ENCODE measurements at places on chromosomes 4 and X.

DNA sequence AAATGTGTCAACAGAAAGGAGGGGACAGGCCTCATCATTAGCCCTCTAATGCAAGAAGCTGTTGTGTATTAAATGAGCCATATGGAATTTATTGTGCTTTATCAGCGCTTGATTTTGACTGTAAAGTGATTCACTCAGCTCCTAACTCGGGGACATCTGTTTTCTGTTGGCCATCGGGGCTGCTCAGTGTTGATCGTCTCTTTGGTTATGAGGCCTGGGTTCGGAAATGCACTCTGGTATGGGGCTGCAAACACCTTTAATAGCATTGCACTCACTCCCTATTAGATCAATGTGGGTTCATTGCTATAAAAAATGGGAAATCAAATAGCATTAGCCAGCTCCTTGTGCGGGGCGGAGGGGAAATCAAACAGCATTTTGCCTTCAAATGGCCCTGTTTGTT is 6.4 kb downstream of the ARX start:
- no peak for DNase-seq

- no peak for DNase-seq
These were observed 1263.6 kb downstream of the C4orf33 start for GRCh38 chr4:130359542-130359941.

GRCh38 chrX:1397001-1397400 is 5.1 kb upstream of the SLC25A6 start:
- DNase-seq: no peak

DNA sequence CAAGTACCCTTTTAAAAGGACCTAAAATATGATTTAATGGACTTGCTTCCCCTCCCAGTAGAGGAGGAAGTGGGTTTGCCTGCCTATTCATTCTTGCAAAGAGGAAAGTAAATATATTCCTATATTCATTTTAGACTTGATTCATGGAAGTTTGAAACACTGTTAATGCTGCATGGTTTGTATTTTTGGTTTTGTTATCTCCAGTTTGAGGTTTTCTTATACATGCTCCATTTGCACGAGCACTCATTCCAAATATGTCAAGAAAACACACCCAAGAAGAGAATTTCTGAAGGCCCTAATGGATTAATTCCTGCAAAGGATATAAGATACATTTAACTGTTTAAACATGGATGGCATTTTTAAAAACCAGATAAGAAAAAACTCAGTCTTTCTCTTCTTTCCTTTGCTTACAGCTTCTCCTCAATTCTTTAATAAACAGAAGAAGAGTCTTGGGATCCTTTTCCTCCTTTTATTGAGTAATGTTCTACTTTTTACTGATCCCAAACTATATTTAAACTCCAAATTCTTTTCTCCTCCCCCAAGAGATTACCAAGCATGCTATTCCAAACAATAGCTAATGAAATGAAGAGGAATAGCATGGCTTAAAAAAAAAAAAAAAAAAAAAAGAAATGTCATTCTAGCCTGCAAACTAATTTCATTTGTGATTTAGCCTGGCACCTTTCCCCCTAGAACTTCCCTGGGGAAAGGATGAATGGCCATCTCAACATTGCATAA is 54.6 kb upstream of the LDB2 start:
- DNase-seq: no peak

- no peak for DNase-seq
These were observed 11.2 kb downstream of the FHDC1 start for GRCh38 chr4:152947311-152947710.

DNA sequence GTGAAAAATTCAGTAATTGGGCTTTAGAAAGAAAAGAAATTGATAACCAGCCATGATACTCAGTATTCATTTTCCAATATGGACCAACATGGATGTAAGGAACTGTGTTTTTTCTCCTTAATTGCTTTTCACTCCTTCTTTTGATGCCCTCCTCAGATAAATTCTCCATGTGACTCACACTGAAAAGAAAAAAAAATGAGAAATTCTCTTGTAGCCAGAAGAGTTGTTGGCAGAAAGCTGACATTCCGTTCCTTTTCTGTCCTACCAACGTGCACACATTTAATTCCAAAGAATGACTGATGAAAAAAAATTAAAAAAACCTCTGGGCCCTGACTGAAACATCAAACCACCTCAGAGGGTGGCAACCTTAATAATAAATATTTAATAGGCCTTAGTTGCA is 153.1 kb downstream of the AMELX start:
- no peak for DNase-seq

GRCh38 chr4:174284487-174284886 is 776 bp downstream of the CEP44 start:
- no peak for DNase-seq

GRCh38 chrX:141405486-141405852 is 163.2 kb upstream of the SPANXC start:
- DNase-seq: no peak

- DNase-seq: no peak
These were observed 239.9 kb downstream of the NKX6-1 start for GRCh38 chr4:84258905-84259830.

GRCh38 chr4:1584498-1584897 is 99.6 kb downstream of the FAM53A start:
- no peak for DNase-seq

DNA sequence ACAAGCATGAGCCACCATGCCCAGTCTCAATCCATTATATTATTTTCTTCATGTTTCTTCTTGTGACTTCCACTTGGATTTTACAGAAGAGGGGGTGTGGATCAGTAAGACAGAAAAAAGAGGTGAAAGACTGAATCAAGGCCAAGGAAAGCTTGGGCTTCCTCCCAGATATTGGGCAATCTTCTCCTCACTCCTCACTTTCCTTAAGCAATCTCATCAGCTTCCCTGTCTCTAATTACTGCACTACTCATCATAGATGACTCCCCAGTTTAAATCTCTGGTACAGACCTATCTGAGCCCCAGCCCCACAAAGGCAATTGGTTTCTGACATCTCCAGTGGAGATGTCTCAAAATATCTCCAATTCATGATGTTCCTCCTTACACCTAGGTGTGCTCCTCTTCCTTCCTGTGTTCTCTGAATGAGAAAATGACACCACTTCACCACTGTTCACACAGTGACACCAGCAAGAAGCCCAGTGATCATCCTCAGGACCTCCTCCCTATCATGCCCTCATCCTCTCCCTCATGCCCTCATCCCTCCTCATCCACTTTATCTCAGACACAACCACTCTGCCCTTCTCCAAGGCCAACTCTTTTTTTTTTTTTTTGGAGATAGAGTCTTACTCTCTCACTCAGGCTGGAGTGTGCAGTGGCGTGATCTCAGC is 44.8 kb upstream of the HERC6 start:
- no peak for DNase-seq

- DNase-seq: no peak
These were observed 4.3 kb downstream of the QRFPR start for GRCh38 chr4:121376556-121376955.

- DNase-seq: no peak
These were observed 142.3 kb downstream of the AFAP1 start for GRCh38 chr4:7797330-7797729.

- DNase-seq: peak; percentile 22
These were observed 15.1 kb downstream of the C4orf36 start for GRCh38 chr4:86876894-86877685.

GRCh38 chr4:127097061-127097460 is 535.7 kb upstream of the INTU start:
- no peak for DNase-seq

GRCh38 chrX:1462596-1463251 is 10.0 kb upstream of the ASMTL start:
- no peak for DNase-seq

DNA sequence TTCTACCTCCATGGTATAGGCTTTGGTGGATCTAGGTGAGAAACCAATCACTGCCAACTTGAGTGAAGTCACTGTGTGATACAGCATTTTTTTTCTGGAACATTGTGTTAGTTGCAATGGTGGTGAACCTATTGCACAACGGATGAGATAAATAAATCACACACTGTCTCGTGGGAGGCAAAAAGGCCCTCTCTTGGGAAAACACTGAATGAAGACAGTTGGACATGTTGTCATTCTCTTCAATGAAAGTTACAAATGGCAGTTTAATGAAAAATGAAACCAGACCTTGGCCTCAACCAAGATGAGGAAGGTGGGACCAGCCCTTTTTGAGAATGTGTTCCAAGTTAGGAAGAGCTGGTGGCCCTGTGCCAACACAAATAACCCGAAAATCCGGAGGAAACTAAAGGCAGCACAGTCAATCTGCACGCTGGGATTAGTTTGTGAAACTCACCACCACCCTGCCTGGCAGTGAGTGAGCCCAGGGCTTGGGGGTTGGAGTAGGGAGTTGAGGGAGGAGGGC is 5.4 kb upstream of the ADGRG2 start:
- no peak for DNase-seq

GRCh38 chr4:80776168-80776567 is 254.3 kb upstream of the BMP3 start:
- DNase-seq: no peak

- no peak for DNase-seq
These were observed 1.2 kb downstream of the ATP11C start for GRCh38 chrX:139931646-139932072.

- DNase-seq: no peak
These were observed 180.2 kb downstream of the PALLD start for GRCh38 chr4:168677063-168677462.

- DNase-seq: no peak
These were observed 31.9 kb upstream of the TLR3 start for GRCh38 chr4:186036976-186037581.

DNA sequence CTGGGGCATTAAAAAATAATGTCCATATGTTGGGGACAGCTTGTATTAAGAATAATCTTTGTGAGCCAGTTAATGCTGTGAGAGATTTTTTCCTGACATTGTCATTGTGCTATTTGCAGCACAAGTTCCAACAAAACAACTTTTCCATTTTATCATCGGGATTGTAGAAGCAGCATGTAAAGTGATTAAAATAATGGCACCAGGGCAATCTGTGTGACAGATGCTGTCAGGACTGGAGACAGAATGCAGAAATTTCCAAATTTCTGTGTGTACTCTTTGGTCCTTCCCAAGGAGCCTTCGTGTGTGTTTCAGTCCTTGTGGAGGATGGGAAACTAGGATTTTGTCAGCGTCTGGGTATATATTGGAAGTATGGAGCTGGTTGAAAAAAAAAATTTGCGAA is 101.5 kb upstream of the LIMCH1 start:
- no peak for DNase-seq

DNA sequence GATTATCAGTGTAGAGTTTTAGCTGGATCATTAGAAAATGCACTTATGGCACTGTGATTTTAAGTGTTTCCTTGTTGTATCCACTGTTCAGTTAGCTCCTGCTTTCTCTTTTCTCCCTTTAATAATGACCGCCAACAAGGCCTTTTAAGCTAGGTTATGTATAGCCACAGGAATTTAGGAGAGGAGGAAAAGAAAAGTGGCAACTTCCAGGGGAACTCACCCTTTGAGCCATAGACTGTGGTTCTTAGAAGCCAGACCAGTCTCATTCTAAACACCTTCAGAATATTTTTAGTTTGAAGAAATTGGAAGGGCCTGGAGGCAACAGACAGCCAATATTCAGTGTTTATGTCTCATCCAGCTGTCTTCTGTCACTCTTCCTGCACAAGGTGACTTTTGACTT is 6.1 kb downstream of the FGF2 start:
- no peak for DNase-seq

GRCh38 chr4:3452376-3452775 is 10.6 kb downstream of the HGFAC start:
- DNase-seq: no peak

- no peak for DNase-seq
These were observed 37.2 kb downstream of the EDNRA start for GRCh38 chr4:147518086-147518485.

DNA sequence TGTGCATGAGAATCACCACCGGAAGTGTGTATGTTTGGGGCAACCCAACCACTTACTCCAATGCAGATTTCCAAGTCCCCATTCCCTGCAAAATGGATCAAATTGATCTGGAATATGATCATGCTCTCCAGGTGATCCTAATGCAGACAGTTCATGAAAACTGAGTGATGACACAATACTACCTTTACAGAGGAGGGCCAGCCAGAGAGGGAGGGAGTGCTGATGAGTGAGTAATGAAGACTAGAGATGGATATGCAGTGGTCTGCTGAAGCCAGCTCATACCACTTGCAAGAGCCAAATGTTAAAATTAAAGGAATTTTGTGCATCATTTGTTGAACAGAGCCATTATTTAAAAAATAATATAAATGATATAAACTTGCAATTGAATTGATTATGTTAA is 10.2 kb upstream of the CPE start:
- DNase-seq: no peak

DNA sequence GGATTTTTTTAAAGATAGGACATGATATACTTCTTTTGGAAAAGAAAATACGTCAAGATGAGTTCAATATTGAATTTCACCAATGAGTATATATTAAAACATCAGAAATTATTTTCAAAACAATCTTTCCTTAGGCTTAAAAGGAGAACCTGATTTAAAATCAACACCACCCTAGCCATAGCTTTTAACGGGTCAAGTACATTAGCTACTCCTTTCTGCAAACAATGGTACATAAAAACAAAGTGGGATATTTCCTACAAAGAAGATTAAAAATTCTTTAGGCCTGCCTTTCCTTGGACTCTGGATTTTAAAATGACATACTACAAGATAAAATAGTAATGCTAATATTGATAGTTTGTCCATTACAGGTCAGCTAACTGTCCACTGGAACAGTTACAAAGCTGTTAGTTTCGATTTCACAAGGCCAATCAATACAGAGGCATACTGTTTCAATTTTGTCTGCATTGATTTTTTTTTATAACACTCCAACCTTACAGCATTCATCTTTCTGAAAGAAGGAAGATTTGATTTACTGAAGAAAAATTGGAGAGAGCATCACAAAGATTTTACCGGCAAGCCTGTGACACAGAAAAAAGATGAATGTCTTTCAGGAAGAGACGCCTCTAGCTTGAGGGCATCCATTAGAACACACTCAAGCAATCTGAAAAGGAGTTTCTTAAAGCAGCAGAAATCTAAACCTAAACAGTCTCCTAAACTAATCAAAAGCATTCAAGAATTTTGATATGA is 97.2 kb downstream of the MAB21L2 start:
- no peak for DNase-seq

- DNase-seq: no peak
These were observed 659.6 kb upstream of the INTU start for GRCh38 chr4:126973201-126973600.

DNA sequence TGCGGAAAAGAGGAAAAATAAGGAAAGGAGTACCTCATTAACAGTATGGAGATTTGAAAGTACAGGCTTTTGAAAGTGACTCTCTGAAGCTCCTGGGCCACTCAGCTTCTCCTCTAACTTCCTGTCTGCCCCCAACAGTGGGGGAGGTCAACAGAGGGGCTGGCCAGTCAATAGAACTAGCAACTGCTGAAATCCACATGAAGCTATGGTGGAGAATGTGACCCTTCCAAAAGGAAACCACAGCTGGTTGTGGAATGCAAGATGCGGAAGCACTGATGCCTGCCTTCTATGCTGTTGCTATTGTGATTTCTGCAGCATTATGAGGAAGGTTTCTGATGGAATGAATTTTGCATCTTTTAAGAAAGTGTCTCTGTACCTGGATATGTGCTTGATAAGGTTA is 2.4 kb downstream of the CORIN start:
- DNase-seq: no peak

DNA sequence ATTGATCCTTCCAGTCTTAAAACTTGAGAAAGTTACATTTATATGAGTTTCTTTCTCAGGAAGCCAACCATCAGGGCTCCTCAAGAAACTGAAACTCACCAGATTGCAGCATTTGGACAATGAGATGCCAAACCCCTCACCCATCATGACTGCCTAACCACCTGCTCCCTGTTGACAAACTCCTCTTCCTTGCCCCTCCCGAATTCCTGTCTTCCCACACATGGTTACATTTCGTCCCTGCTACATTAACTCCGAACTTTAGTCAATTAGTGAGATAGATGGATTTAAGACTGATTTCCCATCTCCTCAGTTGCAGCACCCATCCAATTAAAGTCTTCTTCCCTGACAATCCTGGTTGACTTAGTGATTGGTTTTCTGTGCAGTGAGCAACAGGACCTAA is 118.7 kb downstream of the ZNF330 start:
- DNase-seq: no peak
